ENCODE measurements at places on chromosomes 2 and 18.

DNA sequence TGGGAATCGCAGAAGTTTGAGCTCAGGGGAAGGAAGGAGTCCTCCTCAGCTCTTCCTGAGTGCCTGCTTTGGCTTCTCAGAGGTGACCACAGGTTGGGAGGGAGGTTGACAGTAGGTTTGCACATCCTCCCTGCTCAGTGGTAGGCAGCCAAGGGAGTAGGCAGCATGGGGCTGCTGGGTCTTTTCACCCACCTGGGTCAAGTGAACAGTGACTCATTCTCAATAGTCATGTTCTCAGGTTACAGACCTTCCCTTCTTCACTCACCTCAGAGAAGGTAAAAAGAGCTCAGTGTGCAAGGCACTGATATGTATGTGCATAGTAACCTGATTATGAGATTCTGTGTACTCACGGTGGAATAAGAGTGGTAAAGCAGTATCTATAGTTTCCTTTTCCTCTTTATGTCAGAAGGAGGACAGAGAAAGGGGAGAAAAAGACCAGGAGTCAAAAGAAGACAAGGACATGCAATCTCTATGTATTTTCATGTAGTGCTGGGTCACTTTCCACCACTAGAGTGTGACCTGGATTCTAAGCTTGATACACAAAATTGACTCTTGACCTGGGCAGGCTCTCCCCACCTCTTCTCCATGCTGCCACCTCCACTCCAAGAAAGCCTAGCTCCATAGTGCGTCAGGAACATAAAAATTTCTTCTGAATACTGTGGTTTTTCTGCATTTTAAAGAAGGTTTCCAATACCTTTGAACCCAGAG is 36.5 kb upstream of the ASNSD1 start:
- DNase-seq, result no peak

DNA sequence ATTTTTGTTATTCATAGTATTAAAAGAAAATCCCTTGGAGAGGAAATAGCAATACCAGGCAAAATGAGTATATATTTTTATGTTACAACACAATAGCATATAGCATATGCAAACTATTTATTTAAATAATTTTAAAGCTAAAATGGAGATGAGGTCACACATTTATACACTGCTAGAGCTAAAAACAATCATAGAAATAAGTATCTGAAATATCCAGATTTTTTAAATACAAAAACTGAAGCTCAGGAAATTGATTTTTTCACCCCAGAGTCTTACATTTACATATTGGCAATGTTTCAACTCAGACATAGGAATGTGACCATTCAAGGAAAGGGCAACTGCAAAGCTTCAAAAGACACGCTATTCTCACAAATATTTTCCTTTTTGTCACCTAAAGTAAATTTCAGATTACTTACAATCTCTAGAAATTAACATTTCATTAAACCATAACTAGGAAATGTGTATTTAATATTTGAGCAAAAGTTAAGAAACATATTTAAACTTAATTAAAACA is 8.9 kb downstream of the TFPI start:
- DNase-seq, result no peak

DNA sequence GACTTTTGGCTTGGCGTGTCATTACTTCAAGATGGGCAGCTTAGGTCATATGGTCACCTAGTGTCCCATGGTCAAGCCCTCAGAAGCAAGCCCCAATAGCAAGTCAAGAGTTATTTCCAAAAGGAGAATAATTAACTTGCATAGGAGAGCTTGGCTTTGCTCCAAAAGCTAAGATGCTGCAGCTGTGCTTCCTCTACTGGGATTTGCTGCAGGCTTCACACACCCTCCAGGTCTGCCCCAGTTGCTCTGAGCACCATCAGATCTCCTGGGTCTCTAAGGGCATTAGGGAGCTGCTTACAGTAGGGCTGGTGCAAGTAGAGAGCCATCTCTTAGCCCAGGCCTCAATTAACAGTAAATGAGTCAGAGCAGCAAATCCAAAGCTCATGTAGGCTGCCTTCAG is 46.6 kb downstream of the THUMPD2 start:
- no peak for DNase-seq

- no peak for DNase-seq
Observed at GRCh38 chr18:3806656-3807055, 356.7 kb downstream of the TGIF1 start.

GRCh38 chr18:31498574-31499524 is 872 bp downstream of the DSG2 start:
- no peak for DNase-seq

DNA sequence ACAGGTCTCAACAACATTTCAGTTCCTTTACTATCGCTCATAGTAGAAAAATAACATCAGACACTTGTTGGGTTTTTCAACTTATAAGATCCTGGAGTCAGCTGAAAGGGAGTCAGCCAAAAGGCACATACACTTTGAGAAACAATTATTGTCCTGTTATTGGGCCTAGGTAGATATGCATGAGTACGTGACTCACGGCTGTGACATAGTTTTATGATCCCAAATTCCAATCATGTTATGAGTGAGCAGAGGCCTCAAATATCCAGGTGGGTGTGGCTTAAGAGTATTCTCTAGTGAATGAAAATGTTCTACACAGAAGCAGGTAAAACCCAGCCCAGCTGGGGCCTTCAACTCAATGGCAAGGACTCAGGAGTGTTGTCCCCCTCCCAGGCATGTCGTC is 27.2 kb downstream of the SERPINB8 start:
- no peak for DNase-seq

DNA sequence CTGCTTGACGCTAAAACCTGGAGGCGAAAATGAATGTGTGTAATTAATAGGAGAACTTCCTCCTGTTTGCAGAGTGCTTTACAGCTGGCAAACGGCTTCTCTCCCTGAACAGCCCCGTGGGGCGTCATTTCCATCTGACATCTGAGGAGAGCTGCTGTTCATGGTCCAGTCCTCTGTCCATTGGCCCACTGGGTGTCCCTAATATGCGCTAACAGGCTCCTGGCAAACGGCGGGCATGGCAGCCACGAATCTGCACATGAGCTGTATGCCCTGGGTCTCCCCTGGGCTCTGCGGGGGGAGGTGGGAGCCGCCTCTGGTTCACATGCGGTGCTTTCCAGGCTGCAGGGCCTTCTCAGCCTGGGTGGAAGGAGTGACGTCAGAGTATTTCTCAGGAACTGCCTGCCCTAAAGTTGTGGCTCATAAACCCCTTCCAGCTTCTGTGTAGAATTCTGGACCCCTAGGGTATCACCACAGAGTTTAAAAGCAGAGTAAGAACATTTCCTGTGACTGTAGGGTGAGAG is 73.2 kb downstream of the LRRFIP1 start:
- DNase-seq, result peak; percentile 74

- no peak for DNase-seq
Observed at GRCh38 chr18:51614033-51614432, 416.6 kb upstream of the MEX3C start.

DNA sequence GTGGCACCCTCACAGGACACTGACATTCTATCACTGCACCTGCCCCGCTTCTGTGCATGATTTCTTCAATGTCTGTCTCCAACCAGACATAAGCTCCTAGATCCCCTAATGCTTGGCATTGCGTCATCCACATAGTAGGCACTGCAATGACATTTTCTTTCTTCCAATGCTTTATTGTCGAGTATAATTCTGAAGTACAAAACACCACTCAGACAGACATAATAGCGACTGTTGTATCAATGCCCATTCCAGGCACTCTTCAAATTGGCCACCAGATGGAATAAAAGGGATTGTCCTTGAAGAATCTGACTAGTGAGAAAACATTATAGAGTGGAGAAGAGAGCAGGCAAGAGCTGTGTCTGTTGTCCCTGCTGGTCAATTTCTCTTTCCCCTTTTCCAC is 89.0 kb downstream of the LPIN1 start:
- DNase-seq, result no peak

- no peak for DNase-seq
Observed at GRCh38 chr2:144890828-144891227, 370.9 kb upstream of the ZEB2 start.

DNA sequence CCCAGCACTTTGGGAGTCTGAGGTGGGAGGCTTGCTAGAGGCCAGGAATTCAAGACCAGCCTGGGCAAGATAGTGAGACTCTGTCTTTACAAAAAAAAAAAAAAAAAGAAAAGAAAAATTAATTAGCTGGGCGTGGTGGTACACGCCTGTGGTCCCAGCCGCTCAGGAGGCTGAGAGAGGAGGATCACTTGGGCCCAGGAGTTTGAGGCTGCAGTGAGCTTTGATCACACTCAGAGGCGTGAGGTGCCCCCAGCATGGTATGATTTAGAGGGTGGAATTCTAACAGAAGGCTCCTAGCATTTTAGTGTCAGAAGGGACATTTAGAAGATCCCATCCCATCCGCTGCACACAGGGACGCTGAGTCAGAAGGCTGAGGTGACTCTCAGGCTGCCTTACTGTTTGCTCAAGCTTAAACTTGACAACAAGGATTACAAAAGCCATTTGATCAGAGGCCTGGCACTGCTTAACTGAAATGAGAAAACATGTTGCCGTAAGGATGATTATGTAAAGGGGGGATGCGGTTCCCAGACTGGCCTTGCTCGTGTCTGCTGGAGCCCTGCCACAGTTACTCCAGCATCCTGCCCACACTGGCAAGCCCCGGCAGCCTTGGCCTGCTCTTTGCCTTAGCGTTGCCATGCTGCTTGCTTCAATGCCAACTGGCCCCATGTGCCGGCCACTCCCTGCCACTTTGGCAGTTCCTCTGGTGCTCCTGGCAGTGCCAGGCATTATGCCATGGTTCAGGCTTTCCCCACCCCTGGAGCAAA is 45.6 kb upstream of the SLC1A4 start:
- no peak for DNase-seq

DNA sequence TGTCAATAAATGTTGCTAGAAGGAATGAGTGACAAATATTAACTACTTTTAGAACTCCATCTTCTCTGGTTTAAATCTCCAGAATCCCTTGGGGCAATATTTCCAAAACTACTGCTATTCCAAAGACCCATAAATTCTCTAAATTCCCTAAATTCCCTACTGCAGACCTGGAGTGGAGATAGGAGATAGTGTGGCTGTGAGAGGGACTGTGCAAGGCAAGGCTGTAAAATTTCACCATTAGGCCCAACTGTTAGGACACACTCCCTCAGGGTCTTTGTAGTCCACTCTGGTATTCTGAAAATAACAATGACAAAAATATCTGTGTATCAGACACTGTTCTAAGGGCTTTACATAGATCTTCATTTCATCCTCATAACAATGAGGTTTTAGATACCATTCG is 67.9 kb downstream of the MYL12B start:
- no peak for DNase-seq

- DNase-seq, result no peak
Observed at GRCh38 chr18:74114116-74114515, 33.5 kb downstream of the FBXO15 start.

DNA sequence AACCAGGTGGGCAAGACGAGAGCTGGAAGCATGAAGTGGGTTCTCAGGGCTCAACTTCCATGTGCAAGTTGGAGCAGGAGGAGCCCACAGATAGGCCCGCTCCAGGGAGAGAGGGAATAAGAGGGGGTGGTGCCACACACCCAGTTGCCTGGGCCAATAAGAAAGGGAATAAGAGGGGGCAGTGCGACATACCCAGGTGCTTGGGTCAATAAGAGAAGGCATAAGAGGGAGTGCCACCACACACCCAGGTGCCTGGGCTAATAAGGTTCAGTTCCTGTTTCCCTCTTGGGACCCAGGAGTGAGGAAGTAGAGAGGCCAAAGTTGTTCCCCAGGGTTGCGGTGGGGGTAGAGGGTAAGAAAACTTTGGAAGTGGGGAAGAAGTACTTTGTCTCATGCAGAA is 127.5 kb downstream of the LAMA3 start:
- no peak for DNase-seq

DNA sequence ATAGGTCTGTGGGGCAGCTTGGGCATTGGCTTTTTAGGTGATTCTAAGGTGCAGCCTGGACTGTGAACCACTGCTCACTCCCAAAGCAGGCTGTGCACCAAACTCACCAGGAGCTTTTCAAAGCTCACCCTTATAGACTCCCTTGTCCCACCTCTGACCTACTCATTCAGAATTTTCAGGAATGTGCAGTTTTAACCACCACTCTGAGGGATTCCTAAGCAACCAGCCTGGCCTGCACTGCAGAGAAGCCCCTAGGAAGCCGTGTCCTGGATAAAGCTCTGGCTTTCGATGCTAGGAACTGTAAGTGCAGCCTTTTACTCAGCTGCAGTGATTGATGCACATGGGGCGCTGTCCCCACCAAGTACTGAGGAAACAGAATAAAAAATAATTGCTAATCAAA is 33.0 kb downstream of the MRO start:
- no peak for DNase-seq

- no peak for DNase-seq
Observed at GRCh38 chr2:81235601-81236000, 931.0 kb upstream of the LRRTM1 start.

DNA sequence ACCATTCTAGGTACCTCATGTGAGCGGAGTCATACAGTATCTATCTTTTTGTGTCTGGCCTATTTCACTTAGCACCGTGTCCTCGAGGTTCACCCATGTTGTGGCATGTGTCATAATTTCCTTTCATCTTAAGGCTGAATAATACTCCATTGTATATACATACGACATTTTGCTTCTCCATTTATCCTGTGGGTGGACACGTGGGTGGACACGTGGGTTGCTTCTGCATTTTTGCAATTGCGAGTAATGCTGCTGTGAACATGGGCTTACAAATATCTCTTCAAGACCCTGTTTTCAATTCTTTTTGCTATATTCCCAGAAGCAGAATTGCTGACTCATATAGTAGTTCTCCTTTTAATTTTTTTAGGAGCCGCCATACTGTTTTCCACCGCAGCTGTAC is 243.6 kb upstream of the EPAS1 start:
- DNase-seq, result no peak

DNA sequence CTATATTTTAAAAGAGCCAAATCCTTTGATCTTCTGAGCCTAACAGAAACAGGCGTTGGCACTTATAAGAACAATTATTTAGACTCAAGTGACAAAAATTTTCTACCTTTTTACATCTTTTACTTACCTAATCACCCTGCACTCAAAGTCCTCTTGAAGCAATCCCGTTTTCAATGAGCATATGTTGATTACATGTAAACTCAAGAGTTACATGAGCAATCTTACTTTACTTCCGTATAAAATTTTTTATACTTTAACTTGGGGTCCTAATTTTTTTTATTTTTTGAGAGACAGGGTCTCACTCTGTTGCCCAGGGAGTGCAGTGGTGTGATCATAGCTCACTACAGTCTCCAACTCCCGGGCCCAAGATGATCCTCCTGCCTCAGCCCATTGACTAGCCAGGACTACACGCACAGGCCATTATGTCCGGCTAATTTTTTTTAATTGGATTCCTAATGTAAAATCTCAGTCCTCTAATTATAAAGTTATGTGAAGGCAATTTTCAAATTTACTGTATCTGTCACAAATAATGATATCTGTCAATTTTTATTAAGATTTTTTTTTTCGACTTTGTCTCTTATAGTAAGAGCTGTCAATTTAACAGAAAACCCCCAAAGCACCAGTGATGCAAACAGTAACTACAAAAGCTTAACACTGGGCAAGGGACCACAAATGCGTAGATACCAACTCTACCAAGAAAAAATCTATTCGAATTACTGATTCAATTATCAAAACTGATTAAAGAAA is 19.1 kb upstream of the STPG4 start:
- DNase-seq, result no peak

- no peak for DNase-seq
Observed at GRCh38 chr2:10564876-10565445, 116.8 kb upstream of the ODC1 start.
